NCI-H2029 treated with DMSO at 0.1 percent for 48 hours (cell line): ENCODE measurements at places on chromosomes 5 and 9.

- DNase-seq: no peak
Observed at GRCh38 chr9:34628656-34629490, at the start of gene ARID3C. Gene ARID3C, minus strand, starts transcription at chr9:34629066. Its CDS starts 1,052 bp downstream, at chr9:34628014.

GRCh38 chr5:154518438-154518867, 40.4 kb upstream of the HAND1 start:
- no peak for DNase-seq

GRCh38 chr5:16152601-16153568, 26.7 kb downstream of the MARCHF11 start:
- peak; percentile 23 for DNase-seq

DNA sequence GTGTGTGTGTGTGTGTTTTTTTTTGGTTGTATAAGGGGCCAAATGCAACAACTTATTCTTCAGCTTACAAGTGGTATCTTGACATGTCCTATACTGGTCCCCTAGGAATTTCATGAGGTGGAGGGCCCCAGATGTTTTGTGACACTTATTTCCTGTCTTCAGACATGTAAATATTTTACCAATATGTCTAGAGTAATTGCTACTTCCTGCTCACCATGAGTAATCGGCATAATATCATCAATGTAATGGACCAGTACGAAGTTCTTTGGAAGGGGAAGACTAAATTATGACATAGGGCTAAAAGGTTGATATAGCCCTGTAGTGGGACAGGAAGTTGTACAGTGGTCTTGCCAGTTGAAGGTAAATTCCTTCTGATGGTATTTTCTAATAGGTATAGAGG, 3.7 kb upstream of the OTULIN start:
- no peak for DNase-seq

DNA sequence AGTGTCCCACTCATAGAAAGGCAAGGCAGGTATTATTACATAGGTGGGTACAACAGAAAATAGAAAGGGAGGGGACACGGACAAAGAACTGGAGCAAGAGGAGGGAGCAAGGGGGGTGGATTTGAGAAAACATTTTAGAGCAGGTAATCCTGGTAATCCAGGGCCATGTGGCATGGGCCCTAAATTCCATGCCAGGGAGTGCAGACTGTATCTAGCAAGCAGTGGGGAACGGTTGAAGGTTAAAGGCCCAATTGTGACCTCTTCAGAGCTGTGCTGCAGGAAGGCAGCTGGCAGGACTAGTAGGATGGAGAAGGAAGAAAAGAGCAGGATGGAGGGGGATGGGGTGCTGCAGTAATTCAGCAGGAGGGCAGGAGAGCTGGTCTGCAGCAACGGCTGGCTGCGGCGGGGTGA, 75.2 kb downstream of the PDE6A start:
- peak; percentile 5 for DNase-seq

DNA sequence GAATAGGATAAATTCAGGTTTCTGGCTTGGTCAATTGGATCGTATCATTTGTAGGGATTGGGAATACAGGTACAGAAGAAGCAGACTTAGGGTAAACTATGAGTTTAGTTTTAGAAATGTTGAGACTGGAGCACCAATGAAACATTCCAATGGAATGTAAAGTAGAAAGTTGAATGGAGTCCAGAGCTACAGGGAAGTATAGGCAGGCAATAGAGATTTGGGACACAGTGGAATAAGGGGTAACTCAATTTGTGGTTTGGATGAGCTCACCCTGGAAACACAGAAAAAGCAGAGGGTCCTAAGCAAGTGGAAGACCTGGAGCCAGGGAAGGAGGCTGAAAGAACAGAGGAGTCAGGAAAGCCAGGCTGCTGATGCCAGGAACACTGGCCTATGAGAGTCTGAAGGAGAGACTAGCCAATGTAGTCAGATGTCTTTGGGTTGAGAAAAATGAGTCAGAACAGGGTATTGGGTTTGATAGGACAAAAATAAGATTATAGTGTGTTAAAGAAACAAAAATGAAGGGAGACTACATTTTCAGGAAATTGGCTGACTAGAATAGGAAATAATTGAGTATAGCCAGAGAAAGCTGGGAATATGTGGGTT, 72.8 kb downstream of the STARD4 start:
- no peak for DNase-seq

- DNase-seq: no peak
Observed at GRCh38 chr9:34177593-34178435, 1.0 kb upstream of the UBAP1 start.

DNA sequence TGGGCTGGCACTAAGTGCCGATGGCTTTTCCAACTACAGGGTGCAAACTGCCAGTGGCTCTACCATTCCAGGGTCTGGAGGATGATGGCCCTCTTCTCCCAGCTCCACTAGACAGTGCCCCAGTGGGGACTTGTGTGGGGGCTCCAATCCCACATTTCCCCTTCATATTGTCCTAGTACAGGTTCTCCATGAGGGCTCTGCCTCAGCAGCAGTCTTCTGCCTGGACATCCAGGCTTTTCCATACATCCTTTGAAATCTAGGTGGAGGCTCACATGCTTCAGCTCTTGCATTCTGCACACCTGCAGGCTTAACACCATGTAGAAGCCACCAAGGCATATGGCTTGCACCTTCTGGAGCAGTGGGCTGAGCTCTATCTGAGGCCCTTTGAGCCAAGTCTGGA, 70.3 kb downstream of the TSSK1B start:
- no peak for DNase-seq

DNA sequence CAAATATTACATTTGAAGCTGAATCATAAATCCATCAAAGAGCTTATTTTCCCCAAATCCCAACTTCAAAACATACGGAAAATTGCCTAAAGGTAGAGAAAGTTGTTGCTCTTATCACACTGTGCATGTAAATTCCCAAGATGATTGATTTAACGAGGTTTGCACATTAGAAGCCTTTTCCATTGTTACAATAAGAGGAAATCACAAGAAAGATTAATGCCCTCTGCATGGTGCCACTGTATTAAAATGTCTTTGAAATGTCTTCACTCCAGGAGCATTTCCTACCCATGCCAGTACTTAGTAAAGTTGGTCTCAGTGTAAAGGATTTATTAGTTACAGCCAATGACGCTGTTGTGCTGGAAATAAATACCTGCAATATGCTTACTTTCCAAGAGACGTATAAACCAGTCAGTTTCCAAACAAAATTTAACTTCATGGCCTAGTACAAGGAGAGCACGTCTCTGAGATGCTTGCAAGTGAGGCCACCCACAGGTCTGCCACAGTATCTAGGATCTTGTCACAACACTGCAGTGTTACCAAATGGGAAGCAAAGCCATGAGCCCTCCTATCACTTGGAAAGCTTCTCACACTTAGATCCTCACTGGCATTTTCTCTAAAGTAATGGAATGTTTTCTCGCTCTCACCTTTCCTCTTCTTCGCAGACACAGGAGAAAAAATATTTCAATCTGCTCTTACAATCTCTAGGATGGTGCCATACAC, 112.4 kb downstream of the CETN3 start:
- no peak for DNase-seq

- DNase-seq: no peak
Observed at GRCh38 chr5:90886381-90886780, 327.8 kb downstream of the ADGRV1 start.

DNA sequence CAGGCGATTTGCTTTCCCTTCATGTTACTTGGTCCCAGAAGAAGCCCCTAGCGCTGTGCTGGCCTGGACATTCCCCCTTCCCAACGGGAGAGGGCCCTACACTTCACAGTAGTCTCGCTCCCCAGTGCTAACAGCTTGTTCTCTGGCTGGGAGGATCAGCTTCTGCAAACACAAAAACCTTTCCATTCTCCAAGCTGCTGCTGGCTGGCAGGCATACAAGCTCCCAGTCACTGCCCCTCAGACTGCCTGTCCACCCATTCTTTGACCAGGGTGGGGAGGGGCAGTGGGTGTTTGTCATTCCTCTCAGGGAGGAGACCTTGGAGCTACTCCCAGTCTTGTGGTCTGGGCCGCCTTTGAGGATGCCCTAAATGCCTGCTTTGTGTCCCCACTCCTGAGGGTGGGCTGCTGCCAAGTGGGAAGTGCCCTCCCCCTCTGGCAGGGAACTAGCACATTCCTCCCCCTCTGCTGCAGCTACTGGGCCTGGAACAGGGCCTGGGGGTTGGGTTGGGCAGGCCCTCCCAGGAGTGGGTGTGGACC, 20.8 kb downstream of the ENHO start:
- DNase-seq: peak; percentile 90

GRCh38 chr9:85001925-85002324, 332.4 kb downstream of the NTRK2 start:
- DNase-seq: no peak

GRCh38 chr5:179923436-179923835, 15.7 kb upstream of the TBC1D9B start:
- DNase-seq: no peak

DNA sequence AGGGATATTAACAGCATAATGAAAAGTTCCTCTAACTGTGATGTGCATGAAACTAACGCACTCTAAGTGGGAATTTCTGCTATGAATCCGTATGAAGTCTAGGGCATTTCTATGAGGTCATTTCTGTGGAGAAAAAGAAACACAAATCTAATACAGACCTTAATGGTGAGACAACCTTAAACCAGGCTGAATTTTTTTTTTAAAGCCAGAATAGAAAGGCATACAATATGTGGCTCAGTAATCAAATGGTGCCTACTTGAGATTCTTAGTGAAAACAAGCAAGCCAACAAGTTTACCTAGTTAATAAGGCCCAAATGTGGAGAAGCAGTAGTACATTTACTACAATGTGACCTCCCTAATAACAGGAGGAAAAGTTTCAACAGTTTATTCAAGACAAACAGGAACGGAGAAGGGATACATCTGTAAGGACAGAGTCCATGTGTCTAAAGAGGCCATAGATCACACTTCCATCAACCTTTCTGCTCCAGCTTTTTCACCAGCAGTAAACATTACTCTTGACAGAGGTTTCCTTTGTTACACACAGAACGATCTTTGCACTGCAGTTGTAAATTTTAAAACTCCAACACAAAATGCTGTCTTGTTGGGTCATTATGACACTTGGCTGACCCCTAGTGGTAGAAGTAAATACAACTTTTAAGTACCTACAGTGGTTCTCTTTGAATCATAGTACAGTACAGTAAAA, 26.2 kb downstream of the CARNMT1 start:
- DNase-seq: peak; percentile 39

GRCh38 chr5:180813420-180813819, 10.8 kb upstream of the MGAT1 start:
- no peak for DNase-seq

GRCh38 chr5:178818094-178818493, 41.7 kb upstream of the ZNF354B start:
- no peak for DNase-seq

GRCh38 chr9:128149951-128150593, 819 bp downstream of the LCN2 start:
- no peak for DNase-seq

GRCh38 chr5:181222630-181223057, 437 bp upstream of the TRIM41 start:
- no peak for DNase-seq

- no peak for DNase-seq
Observed at GRCh38 chr9:78573205-78573604, 276.3 kb downstream of the PSAT1 start.

- DNase-seq: no peak
Observed at GRCh38 chr9:78622126-78622525, 325.2 kb downstream of the PSAT1 start.

GRCh38 chr5:135387629-135387960, 11.4 kb downstream of the MACROH2A1 start:
- DNase-seq: no peak

- DNase-seq: no peak
Observed at GRCh38 chr5:150497989-150498317, 10.0 kb upstream of the NDST1 start.

DNA sequence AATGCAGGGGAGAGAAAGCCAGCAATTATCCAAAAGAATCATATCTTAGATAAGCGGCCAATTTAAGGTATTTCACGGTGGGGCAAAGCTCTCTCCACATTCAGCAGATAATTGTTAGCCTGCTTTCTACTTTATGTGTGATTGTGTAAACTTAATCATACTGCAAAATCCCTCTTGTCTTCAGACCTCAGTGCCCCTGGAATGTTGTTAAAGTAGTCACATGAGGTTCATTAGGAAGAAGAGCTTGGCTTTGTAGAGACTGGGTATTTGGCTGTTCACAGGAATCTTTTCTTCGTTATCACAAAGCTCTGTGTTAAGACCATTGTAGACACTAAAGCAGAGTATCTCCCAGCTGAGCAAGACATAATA, 127.0 kb downstream of the RFK start:
- DNase-seq: no peak

GRCh38 chr5:118551716-118552115, 436.6 kb downstream of the DTWD2 start:
- DNase-seq: no peak

DNA sequence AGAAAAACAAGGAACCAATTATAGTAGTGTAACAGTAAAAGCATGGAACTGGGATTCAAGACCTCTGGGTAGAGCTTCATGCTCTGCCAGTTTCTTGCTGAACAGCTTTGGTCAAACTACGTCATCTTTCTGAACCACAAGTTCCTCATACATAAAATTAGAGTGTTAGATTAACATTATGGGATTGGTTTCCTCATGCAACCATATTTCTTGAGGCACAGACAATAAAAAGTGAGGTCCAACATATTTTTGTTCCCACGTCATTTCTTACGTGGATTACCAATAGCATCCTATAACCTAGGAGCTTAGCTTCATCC, 354.8 kb downstream of the TMEM232 start:
- DNase-seq: no peak

DNA sequence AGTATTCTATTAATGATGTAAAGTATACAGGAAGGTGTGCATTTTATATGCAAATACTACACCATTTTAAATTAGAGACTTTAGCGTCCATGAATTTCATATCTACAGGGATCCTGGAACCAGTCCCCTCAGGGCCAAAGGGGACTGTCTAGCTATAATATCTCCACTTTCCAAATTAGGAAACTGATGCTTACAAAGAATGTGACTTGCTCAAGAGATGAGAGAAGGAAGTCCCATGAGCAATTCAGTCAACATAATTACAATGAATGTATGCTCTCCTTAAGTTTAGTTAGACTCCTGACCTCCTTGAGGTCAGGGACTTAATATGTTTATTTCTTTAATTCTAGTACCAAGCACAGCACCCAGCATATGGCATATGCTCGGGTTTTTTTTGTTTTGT, 23.7 kb downstream of the NIPBL start:
- no peak for DNase-seq

- DNase-seq: no peak
Observed at GRCh38 chr9:6226696-6227095, 11.1 kb downstream of the IL33 start.

DNA sequence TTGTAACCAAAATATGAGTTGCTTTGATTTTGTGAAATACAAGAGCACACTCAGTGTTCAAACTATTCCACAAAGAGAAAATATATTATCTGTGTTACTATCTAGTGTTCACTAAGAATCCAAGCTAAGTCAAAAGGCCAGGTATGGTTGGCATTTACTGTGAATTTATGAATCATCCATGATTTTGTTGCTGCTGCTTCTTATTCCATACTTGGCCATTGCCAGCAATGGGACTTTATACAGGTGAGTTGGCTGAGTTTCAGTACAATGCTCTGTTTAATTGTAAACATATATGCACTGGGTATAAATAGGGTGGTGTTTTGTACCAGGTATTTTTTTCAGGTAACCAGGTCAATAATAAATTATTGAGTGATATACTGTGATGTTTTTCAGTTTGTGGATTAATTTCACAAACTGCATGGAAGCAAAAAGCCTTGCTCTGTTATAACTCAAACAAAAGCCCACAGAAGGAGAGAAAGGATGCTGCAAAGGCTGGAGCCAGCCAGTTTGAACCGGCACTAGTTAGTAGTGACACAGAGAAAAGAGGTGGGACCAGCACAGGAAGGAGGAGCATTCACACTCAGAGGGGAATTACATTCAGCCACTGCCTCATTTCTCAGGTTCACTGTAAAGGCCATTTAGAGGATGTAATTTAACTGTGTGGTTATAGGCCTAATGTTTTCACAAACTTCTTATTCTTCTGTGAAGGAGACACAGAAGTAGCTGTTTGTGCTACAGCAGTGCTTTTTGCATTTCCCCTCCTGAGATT, 381.8 kb downstream of the ADGRV1 start:
- peak; percentile 90 for DNase-seq
